ENCODE measurements at places on chromosomes 11 and 22. TPM values are rescaled to one million over a fixed set of nuclear protein-coding genes. Genes with fewer than 3 reads are reported as not detected.

HEPN1 gene
- not detected for total RNA-seq

MUC2 gene
- not detected for total RNA-seq

OR10D3 gene
- total RNA-seq = not detected

SF3A1 gene
- 139 TPM for total RNA-seq

TSPAN18 gene
- total RNA-seq = 39.1 TPM

OR51B2 gene
- total RNA-seq = not detected

OR5M10 gene
- not detected for total RNA-seq

GRCh38 chr11:61817471-61818202 is 834 bp upstream of the FADS1 start:
- peaks cover 5% of the 10 kb centered on the region for H3K36me3 ChIP-seq
- H3K27ac ChIP-seq = peak overlapping the region; percentile 85
- H3K27me3 ChIP-seq = no peaks in the 10 kb centered on the region
- H3K4me1 ChIP-seq = peaks cover 12% of the 10 kb centered on the region

- DNase-seq = no peak
- no peaks in the 10 kb centered on the region for H3K36me3 ChIP-seq
- H3K4me3 ChIP-seq = no peak overlapping the region
- H3K27ac ChIP-seq = no peak overlapping the region
Observed at GRCh38 chr11:70063121-70063520, 15.0 kb upstream of the ANO1 start.

DNA sequence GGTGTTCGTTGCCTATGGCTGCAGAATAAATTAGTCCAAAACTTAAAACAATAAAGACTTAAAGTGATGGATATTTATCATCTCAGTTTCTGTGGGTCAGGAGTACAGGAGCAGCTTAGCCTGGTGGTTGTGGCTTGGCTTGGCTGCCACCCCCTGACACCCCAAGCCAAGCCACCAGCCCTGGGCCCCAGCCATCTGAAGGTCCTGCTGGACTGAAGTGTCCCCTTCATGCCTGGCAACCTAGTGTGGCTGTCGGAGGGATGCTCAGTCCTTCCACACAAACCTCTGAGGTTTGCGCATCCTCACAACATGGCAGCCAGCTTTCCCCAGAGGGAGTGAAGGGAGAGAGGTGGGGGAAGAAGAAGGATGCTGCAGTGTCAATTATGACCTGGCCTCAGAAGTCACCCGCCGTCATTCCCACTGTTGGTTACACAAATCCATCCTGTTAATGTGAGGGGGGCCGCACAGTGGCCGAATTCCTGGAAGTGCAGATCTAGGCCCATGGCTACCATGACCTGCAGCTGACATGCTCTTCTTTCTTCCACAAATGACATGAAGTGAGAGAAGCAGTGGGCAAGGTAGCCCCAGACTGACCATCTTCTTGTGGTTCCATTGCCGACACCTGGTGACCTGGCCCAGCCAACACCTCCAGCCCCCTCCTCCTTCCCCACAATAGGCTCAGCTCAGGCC is 31.1 kb downstream of the IGF2 start:
- H3K36me3 ChIP-seq = no peaks in the 10 kb centered on the region
- peaks cover 3% of the 10 kb centered on the region for H3K27me3 ChIP-seq
- no peaks in the 10 kb centered on the region for H3K4me1 ChIP-seq
- no peak overlapping the region for H3K27ac ChIP-seq
- no peak overlapping the region for H3K4me3 ChIP-seq

GRCh38 chr11:110407315-110407714 is 22.4 kb upstream of the FDX1 start:
- H3K4me3 ChIP-seq = no peak overlapping the region
- no peak overlapping the region for H3K27ac ChIP-seq
- no peaks in the 10 kb centered on the region for H3K36me3 ChIP-seq
- no peaks in the 10 kb centered on the region for H3K4me1 ChIP-seq
- no peaks in the 10 kb centered on the region for H3K27me3 ChIP-seq

DNA sequence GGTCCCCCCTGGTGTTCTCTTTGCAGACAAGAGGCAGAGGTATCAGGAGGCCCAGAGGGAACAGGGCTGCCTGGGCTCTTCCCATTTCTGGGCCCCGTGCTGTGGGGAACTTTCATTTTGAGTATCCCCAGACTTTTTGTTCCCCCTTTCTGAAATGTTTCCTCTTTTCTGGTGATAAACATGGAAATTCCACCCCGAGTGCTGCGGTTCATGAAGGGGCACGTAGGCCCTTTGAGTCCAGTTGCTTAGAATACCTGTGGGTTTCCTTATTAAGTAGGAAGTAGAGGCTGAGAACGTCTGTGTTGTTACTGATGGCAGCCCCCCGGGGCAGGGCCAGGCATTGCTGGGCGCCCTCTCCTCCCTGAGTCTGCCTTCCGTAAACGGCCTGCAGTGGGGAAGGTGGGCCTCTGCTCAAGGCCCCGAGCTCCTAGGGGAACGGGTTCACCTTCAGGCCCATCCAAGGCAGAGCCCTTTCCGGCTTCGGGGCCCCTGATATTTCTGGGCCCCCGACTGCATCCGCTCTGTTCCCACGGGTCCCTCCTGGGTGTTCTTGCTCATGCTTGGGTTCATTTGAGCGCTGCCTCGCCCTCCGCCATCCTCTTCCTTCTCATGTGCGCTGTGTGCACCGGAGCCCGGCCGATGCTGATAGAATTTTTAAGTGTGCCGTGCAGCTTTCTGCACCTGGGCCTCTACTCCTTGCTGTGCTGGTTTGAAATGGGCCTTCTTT is 12.0 kb downstream of the TBC1D22A start:
- H3K36me3 ChIP-seq = no peaks in the 10 kb centered on the region
- no peak overlapping the region for H3K4me3 ChIP-seq
- H3K4me1 ChIP-seq = peaks cover 16% of the 10 kb centered on the region
- H3K27ac ChIP-seq = peak overlapping the region; percentile 61

DNA sequence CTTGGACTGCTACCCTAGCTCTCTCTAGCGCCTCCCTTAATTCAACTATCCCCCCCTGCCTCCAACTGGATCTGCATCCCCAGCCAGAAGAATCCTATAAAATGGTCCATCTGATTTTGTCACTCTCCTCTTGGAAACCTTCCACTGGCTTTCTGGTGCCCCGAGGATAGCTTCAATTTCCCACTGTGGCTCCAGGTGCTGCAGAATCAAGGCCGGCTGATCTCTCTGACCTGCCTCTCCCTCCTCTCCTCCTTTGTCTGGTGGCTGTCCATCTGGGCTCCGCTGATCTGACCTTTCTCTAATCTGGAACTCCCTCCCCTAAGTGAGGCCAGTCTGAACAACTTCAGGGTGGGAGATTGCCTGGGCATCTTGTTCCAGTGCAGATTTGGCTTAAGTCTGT is 6.1 kb upstream of the GRK3 start:
- no peak overlapping the region for H3K4me3 ChIP-seq
- H3K36me3 ChIP-seq = no peaks in the 10 kb centered on the region
- no peak overlapping the region for H3K27ac ChIP-seq
- no peaks in the 10 kb centered on the region for H3K4me1 ChIP-seq
- peaks cover 18% of the 10 kb centered on the region for H3K27me3 ChIP-seq
- no peak for DNase-seq

GRCh38 chr22:45105281-45105702 is 58.4 kb upstream of the NUP50 start:
- no peaks in the 10 kb centered on the region for H3K27me3 ChIP-seq
- H3K4me1 ChIP-seq = peaks cover 7% of the 10 kb centered on the region
- peak; percentile 50 for DNase-seq
- peak overlapping the region; percentile 79 for H3K27ac ChIP-seq
- H3K36me3 ChIP-seq = no peaks in the 10 kb centered on the region

DNA sequence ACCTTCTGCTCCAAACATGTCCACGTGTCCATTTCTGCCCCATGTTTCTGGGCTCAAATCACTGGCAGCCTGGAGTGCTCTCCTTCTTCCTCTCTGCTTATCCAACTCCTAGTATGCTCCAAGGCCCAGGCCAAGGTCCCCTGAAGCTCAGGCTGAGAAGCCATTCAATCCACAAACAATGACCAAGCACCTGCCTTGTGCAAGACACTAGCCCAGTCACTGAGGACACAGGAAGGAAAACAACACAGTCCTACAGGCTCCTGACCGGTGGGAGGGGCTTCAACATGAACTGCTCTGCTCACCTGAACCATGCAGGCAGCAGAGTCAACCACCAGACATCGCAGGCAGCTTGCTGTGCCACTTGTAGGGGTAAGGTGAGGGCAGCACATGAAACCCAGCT is 93.6 kb downstream of the RPL27A start:
- peaks cover 5% of the 10 kb centered on the region for H3K36me3 ChIP-seq
- no peak for DNase-seq
- no peak overlapping the region for H3K27ac ChIP-seq
- no peak overlapping the region for H3K4me3 ChIP-seq
- peaks cover 37% of the 10 kb centered on the region for H3K4me1 ChIP-seq

- no peak overlapping the region for H3K4me3 ChIP-seq
- H3K27ac ChIP-seq = no peak overlapping the region
- no peaks in the 10 kb centered on the region for H3K36me3 ChIP-seq
- H3K4me1 ChIP-seq = peaks cover 21% of the 10 kb centered on the region
- peak; percentile 45 for DNase-seq
Observed at GRCh38 chr11:69080257-69080995, 31.7 kb downstream of the TPCN2 start.

DNA sequence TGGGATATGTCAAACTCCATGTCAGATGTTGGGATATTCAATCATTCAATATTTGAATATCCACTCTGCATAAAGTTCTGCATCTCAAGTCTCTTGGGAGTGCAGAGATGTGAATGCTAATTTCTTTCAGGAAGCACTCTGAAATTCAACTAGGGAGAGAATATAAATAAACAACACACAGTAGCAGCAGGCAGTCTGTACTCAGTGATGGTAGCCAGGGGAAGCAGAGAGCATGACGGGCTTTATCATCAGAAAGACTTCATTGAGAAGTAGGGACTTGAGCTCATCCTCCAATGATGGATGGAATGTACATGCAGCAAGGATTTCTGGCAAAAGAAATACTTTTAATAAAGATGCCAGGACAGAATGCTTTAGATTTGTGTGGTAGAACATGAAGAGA is 9.8 kb upstream of the TEAD1 start:
- no peak overlapping the region for H3K4me3 ChIP-seq
- DNase-seq = no peak
- no peaks in the 10 kb centered on the region for H3K36me3 ChIP-seq
- H3K27ac ChIP-seq = no peak overlapping the region
- no peaks in the 10 kb centered on the region for H3K4me1 ChIP-seq
- H3K27me3 ChIP-seq = peaks cover 4% of the 10 kb centered on the region

DNA sequence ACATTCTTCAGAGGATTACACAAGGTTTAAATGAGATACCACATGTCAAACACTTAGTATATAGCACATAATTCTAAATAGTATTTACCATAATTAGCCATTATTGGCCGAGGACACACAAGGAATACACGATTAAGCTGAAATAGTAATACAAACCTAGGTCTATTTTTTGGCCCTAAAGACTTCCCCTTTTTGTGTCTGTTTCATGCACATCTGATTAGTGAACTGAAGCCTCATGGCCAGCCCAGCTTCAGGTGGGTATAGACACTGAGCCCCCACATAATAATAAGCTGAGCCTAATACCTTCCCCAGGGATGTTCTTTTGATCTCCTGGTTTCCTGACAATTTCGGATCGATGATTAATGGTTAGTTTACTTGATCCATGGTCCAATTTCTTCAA is 2.1 kb downstream of the GLYATL1B start:
- DNase-seq = no peak
- H3K36me3 ChIP-seq = no peaks in the 10 kb centered on the region
- no peaks in the 10 kb centered on the region for H3K27me3 ChIP-seq

DNA sequence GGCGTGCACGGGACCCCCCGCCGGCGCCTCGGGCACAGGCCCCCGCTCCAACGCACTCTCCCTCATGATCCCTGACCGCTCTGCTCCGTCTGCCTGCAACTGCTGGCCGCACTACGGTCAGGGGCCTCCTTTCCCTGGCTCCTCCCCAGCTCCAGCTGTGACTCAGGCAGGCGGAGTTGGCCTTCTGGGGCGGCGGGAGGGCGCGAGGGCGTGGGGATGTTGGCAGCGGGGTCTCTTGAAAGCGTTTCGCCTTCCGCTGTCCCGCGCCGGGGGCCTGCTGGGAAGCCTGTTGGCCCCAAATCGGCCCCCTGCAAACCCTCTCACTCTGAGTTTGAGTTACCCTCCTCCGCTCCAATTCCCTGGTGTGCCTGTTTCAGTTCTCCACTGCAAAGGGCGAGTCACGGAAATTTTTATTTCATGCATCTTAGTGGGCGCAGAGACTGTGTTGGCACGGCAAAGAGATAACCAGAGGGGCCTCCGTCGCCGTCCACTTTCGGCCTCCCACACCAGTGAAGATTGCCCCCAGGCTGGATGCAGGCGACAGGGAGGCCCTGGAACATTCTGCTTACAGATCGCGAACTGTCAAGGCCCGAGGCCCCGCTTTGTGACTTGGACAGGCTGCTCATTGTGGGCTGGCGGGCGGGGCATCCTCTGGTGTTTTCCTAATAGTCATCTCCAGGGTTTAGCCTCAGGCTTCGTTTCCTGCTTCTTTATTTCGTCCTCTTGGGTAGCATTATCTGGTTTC is at the start of gene CAVIN3:
TSS of gene CAVIN3 (minus strand) at position 91 of the 745 bp plus-strand sequence. CDS start at position 66, 25 bp downstream.
- H3K4me1 ChIP-seq = peaks cover 32% of the 10 kb centered on the region
- peaks cover 5% of the 10 kb centered on the region for H3K36me3 ChIP-seq
- peak within 1 kb of the TSS; percentile 88 for H3K4me3 ChIP-seq
- no peaks in the 10 kb centered on the region for H3K27me3 ChIP-seq
- peak; percentile 78 for DNase-seq
- peak within 1 kb of the TSS; percentile 98 for H3K27ac ChIP-seq

- H3K36me3 ChIP-seq = no peaks in the 10 kb centered on the region
- no peak overlapping the region for H3K4me3 ChIP-seq
- no peaks in the 10 kb centered on the region for H3K4me1 ChIP-seq
- H3K27ac ChIP-seq = no peak overlapping the region
- no peaks in the 10 kb centered on the region for H3K27me3 ChIP-seq
Observed at GRCh38 chr22:44014241-44014640, 9.9 kb upstream of the PARVB start.

- H3K4me1 ChIP-seq = peaks cover 7% of the 10 kb centered on the region
- no peak overlapping the region for H3K4me3 ChIP-seq
- DNase-seq = peak; percentile 11
- no peaks in the 10 kb centered on the region for H3K36me3 ChIP-seq
Observed at GRCh38 chr22:35842954-35843353, 125.3 kb downstream of the APOL5 start.

- no peaks in the 10 kb centered on the region for H3K4me1 ChIP-seq
- no peak overlapping the region for H3K27ac ChIP-seq
- no peaks in the 10 kb centered on the region for H3K36me3 ChIP-seq
- DNase-seq = no peak
Observed at GRCh38 chr11:134997652-134998320, 585.7 kb upstream of the B3GAT1 start.
